BE2C (cell line): ENCODE measurements at places on chromosomes 2 and 18.

GRCh38 chr2:207902821-207903220, 122.5 kb downstream of the PLEKHM3 start:
- DNase-seq: no peak

- DNase-seq: no peak
Measured at GRCh38 chr2:23314687-23315086, 70.3 kb upstream of the KLHL29 start.

DNA sequence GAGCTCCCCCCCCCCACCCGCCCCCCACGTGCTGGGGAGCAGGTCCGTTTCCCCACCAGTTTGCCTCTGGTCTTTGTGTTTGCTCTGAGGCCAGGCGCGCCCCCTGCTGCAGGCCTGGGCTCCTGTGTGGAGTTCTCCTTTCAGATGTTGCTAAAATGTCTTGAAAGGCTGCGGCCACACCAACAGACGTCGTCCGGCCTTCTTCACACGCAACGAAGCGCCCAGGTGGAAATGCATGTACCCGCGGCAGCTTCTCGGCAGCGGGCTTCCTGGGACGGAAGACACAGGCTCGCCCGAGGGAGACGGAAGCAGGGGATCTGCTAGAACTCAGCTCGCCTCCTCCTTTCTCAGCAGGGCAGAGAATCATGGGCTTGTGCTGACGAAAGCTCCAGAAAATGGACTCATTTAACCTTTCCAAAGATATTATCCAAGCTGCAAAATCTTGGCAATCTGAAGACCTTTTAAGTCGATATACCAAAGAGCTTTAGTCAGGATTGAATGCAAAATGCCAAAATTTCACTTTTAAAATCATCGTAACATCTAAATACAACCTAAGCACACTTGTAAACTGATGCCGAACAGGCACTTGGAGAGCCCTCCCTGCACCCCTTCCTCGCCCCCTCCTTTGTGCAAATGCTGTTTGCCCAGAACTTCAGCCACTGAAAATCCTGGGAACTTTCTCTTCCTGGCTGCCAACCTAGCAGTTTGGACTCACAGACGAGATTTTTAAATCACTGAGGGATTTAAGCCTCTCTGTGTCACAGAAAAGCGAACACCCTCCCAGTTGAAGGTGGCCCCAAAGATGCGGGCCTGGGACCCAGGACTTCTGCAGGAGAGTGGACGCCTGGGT, 125.5 kb upstream of the ZNF516 start:
- no peak for DNase-seq

- no peak for DNase-seq
Measured at GRCh38 chr2:41204315-41204714, 752.4 kb upstream of the SLC8A1 start.

- DNase-seq: no peak
Measured at GRCh38 chr2:77421971-77422370, 100.2 kb downstream of the LRRTM4 start.
